ENCODE measurements at places on chromosomes 16 and 17.

DNA sequence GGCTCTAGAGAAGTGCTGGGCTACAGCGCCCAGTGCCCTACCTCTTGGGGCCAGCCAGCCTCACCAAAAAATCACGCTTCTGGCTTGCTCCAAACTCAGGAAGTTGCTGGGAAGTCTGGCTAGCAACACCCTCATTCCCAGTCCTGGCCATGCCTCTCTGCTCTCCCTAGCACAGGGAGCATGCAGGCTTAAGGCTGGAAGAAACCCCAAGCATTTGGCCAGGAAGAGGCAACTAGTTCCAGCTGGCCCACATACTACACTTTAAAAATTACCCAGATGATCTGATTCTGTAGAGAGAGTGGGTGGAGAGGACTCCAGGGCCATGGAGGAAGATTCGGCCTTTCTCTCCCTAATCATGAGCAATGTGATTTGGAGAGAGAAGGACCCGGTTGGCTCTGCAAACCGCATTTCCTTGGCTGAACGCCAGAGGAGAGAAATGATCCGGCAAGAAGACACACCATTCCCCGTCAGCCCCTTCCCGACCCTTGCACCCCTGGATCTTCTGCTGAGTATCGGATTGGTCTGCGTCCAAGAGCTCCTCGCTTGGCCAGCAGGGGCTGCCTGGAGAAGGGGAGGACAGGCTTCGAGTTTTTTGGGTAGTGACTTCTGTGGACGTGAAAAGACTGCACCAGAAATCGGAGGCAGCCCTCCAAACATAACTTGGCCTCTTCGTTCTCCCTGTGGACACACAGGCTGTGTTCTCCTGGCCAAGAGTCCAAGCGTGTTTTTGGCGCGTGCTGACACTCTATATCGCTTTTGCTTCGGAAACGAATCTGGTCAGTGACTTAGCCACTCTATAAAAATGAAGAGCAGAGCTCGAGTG, 406.3 kb downstream of the WWOX start:
- DNase-seq, result no peak

- no peak for DNase-seq
These were observed 193.6 kb downstream of the PARN start for GRCh38 chr16:14436401-14436955.

GRCh38 chr17:4515501-4515900, 16.8 kb downstream of the SPNS2 start:
- DNase-seq, result no peak

GRCh38 chr16:7745276-7745675, 412.6 kb downstream of the RBFOX1 start:
- DNase-seq, result no peak

- peak; percentile 22 for DNase-seq
These were observed 19.4 kb downstream of the PRDM7 start for GRCh38 chr16:90057738-90058173.

DNA sequence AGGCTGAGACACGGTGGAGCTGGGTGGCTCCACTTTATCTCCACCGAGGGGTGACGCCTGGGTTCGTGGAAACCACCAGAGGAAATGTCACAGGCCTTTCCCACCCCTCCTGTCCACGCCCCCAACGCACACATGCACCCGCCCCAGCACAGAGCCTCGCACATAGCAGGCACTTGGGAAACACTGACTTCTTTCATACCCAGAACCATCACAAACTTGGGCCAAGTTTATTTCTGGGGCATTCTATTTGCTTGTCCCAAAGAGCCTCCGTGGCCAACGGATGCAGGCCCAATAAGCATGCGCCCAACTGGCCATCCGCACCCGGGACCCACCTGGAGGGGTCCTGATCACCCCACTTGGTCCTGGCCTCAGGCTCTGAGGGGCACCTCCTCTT, 3.3 kb downstream of the BCAR1 start:
- no peak for DNase-seq

DNA sequence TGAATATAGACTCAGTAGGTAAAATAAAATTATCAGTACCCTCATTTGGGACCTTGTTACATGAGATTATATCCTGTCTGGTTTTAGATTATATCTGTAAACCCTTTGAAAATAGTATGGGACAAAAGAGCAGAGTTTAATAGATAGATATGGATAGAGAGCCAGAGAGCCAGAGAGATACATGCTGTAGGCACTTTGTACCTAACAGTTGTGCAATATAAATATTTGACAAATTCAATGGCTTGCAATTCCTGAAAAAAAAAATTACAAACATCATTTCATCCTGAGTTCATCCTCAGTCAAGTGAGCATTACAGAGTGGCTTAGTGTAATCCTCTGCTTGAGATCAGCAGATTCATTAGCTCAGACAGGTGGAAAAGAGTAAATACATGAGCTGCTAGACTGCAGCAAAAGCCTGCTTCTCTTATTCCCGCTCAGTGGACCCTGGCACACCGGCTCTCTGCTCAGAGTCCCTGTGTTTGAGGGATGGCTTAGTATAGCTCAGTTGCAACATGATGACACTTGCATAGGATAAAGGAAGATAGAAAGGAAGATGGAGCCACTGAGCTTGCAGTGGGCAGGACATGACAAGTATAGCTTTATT, 931.6 kb upstream of the GOT2 start:
- no peak for DNase-seq

DNA sequence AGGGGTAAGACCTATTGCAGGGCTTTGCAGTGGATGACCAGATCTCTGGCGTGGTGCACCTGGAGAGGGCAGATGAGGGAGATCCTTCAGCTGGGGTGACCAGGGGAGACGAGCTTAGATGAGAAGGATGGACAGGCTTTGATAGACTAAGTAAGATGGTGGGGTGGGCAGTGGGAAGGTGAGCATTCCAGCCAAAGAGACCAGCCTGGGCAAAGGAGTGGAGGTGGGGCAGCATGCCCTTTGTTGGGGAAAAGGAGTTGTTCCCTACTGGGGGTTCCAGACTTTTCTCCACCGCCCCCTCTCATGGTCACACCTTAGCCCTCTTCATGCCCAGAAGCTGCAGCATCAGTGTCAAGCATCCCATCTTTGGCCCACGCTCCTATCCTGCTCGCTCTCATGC, 27.6 kb downstream of the ANKRD40 start:
- DNase-seq, result no peak

Measured in stimulated activated CD4-positive, alpha-beta T cell treated with anti-CD3 and anti-CD28 coated beads, TNF-alpha, amount 100 ng/mL, for 24 hours (primary cell).